CD4-positive, CD25-positive, alpha-beta regulatory T cell (primary cell): ENCODE measurements at places on chromosomes 12 and 14.
A peak's percentile ranks its signal among the peaks of the same experiment; 100 is the strongest.

DNA sequence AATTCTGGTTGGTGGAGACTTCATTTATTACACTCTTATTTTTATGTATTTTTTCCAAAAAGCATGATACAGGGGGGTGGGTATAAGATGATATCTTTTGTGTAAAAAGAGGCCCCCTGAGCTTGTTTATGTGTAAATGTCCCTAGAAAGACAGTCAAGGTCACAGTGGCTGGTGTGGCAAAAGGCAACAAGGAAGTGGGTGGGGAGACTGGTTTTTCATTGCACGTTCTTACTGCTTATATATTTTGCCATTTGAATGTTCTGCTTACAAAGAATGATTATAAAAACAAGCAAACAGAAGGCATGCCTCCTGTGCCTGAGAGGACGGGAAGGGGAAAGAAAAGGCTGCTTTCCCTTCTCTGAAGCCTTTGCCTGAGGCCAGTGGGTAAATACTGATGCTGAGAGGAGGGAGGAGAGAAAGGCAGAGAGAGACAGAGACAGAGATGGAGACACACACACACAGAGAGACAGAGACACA is 24.1 kb upstream of the ADIPOR2 start:
- DNase-seq = no peak

DNA sequence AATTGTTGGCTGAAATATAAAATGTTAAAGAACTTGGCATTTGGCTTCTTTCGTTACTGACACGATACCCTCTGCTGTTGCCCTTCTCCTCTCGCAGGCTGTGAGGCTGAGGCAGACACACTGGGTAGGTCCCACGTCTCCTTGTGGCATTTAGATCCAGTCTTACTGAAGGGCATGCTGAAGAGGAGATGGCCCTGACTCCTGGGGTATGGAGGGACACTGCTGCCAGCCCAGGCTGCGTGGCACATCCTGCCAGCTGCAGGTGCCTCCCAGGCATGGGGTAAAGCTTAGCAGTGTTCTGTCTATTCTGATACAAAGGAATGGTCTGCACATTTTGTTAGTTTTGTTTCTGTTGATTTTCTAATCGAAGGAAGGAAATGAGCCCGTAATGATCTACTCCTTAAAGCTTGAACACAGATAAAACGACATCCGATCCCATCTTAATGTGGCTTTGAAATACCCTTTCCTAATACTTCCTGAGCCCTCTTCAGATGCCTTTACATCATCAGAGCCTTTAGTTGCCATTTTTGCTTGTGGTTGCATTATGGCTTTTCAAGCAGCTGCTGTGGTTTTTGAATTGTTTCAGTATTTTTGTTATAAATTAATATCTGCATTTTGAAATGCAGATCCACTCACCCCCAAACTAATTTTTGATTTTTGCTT is 61.1 kb downstream of the WDR20 start:
- peak; percentile 46 for DNase-seq

DNA sequence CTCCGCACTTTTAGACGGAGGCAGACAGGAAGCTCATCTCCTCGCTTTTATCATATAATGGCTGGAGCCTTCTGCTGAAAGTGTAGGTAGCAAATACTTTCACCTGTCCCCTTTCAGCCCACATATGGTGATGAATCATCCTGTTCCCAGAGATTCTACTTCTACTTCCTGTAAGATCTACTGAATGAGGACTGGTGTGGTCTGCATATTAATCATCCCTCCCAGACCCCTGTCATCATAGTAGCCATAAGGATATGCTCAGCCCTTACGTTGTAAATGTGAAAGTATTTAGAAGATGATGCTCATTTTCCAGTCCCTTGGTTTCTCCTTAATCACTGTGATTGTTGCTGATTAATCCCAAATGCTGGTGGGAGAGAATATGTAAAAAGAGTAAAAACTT is 268.2 kb upstream of the GRIP1 start:
- DNase-seq = no peak

GRCh38 chr12:59833408-59833807 is 237.6 kb downstream of the SLC16A7 start:
- no peak for DNase-seq

DNA sequence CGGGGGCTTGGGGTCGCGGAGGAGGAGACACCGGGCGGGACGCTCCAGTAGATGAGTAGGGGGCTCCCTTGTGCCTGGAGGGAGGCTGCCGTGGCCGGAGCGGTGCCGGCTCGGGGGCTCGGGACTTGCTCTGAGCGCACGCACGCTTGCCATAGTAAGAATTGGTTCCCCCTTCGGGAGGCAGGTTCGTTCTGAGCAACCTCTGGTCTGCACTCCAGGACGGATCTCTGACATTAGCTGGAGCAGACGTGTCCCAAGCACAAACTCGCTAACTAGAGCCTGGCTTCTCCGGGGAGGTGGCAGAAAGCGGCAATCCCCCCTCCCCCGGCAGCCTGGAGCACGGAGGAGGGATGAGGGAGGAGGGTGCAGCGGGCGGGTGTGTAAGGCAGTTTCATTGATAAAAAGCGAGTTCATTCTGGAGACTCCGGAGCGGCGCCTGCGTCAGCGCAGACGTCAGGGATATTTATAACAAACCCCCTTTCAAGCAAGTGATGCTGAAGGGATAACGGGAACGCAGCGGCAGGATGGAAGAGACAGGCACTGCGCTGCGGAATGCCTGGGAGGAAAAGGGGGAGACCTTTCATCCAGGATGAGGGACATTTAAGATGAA is 630 bp downstream of the FOS start:
- peak; percentile 71 for DNase-seq

DNA sequence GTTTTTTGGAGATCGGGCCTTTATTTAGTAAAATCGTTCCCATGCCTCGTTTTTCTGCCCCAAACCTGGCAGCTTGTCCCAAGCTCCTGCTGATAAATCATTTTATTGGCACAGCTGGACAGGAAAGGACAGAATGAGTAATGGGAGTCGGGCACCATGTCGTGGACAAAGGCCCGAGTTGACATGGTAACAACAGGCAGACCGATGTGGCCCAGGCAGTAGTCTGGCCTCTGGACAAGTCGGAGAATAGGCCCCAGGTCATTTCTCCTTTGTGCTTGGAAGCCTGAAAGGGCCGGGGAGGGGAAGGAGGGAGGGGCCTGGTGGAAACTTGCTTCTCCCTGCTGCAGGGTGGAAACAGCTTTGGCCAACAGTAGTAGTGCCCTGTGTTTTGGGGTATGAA is 234.9 kb downstream of the SUDS3 start:
- DNase-seq = no peak

DNA sequence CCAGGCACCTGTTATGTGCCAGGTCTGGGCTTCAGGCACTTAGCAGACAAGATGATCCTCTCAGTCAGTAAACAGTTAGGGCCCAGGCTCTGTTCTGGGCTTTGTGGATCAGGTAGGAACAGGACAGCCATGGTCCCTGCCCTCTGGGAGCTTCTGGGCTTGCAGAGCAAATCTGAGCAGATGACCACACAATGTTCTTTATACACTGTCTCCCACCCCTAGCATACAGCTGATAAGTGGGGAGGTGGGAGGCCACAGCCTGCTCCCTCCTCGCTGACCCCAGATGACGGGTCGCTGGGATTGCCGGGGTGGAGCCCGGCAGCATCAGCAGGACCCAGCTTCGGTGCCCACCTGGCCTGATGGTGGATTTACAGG is 53.1 kb upstream of the RIN3 start:
- DNase-seq = no peak

GRCh38 chr12:109555431-109556315 is 17.6 kb downstream of the MMAB start:
- no peak for DNase-seq

GRCh38 chr14:59236195-59236594 is 47.7 kb downstream of the DAAM1 start:
- DNase-seq = no peak

- DNase-seq = no peak
Measured at GRCh38 chr12:47194501-47194900, 114.7 kb upstream of the AMIGO2 start.

- no peak for DNase-seq
Measured at GRCh38 chr14:47150267-47150666, 498.7 kb upstream of the RPL10L start.

DNA sequence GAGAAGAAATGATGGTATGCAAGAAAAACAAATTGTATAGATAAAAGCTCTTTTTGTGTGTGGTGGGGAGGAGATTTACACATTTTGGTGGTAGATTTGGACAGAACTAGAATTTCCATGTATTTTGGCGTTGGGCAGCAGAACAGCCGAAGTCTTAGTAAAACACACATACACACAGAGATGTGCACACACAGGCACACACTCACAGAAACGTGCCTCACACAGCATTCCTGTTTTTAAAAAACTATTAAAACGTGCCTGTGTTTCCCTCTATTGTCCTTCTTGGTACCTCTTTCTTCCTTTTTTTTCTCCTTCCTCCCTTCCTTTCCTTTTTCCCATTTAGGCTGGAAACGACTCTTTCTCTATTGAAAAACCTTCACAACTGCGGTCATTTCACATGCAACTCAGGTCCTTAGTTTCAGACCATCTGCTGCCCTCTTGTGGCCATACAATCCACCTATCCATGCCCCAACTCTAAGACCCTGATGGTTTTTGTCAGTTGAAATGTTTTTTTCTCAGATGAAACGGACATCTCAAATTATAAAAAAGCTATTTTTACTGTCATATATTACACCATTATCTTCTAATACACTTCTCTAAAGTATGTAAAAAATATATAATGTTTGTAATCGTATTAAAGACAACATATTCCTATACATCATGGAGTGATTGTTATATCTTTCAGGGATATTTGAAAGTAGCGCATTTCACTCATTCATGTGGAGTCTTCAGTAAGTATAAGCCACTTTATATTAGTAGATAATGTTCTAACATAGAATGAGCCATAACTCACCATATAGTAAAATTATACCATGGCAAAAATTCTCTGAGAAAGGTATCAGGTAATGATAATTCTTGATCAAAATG is 386.7 kb upstream of the NOVA1 start:
- no peak for DNase-seq

GRCh38 chr14:93051600-93052546 is 63.9 kb downstream of the ITPK1 start:
- no peak for DNase-seq

DNA sequence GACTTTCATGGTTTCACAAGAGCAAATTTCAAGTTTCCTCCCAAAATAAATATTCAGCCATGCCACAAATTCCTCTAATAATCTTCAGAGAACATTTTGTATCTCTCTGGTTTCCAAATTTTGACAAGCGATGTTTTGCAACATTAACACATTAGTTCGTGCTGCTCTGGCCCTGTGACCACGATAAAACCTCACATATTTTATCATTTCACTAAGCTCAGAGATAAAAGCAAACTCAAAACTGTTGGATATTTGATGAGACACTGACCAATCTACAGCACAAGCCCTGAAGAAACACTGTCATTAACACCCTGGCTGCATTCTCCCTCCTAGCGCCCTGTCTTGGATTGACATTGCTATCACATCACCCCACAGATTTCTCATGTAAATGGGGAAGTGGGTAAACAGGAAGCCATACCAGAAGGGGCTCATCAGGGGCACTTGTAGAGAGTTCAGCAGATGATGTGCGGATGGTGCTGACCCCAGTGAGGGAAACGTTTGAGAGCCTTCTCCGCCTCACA is 264.3 kb downstream of the PRKD1 start:
- DNase-seq = no peak

GRCh38 chr14:85118274-85118673 is 411.7 kb upstream of the FLRT2 start:
- DNase-seq = no peak

DNA sequence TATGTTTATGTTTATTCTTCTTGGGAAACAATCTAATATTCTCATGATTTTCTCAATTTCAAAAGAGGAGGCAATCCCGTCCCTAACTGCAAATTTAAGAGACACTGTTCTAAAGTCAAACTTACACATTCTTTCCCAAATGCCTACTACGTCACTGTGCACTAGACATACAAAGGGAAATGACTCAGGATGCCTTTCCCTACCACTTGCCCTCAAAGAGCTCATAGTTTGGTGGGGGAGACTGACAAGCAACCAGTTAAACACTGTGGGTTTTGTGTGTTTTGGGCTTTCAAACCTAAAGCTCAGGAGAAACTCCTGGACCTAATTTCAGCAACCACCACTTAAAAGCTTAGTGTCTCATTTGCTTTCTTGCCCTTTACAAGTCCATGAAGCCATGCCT is 58.4 kb downstream of the ATP2B1 start:
- no peak for DNase-seq

DNA sequence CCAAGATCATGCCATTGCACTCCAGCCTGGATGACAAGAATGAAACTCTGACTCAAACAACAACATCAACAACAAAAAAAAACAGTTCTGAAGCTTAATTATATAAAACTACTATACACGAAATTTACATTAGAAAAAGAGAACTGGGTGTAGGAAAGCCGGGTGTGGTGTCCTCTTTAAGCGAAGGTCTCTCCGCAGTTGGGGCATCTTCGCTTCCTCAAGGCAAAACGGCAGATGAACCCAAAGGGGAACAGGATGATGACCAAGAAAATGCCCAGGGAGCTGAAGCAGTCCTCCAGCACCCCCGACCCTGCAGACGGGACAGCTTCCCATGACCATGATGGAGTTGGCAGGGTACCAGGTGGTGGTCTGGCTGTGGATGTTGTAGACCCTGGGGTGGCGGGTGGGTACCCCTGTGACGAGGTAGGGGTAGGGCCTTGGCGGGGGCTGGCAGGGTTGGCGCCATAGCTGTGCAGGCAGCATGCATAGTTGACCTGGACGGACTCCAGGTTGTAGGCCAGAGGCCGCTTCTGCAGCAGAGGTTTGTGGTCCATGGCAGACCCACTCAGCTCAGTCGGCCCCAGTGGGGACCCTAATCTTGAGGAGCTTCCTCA is 18.2 kb upstream of the BCAT1 start:
- DNase-seq = no peak

GRCh38 chr14:55458800-55459515 is 18.5 kb upstream of the TBPL2 start:
- peak; percentile 10 for DNase-seq

DNA sequence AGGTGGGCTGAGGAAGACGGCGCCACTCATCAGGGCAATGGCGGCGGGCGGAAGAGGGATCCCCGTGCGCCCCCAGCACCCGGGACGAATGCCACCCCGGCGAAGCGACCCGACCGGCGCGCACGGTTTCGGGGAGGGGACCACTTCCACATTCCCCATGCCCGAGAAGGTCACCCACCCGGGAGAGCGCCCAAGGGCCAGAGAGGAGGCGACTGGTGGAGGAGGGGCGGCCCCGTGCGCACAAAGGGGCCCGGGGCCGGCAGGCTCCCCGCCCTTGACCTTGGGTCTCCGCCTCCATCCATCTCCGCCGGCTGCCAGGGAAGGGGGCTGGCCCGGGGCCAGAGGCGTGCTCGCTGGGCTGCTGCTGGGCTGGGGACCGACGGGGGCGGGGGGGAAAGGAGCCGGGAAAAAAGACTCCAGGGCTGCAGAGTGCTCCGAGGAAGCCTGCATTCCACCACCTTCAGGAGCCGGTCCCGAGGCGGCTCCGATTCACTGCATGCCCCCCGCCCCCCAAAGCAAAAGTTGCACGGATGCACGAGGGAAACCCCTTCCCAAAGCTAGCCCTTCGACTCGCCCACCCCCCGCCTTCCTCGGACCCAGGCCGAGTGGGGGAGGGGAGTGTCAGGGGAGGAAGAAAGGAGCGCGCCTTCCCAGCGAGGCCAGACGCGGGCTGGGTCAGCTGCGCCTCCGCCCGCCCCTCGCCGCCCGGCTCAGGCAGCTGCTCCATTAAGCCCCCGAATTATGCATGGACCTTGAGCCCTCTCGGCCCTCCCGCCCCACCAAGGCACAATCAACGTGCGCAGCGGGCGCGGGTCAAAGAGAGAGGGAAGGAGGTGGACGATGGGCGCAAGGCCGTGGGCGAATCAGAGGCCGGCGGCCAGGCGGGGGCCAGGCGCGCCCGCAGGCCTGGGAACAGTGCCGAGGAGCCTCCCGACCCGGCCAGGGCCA is 26.2 kb downstream of the BCL11B start:
- no peak for DNase-seq
